ENCODE measurements at places on chromosomes 16 and 17. TPM values are rescaled to one million over a fixed set of nuclear protein-coding genes. Genes with fewer than 3 reads are reported as not detected.

DNA sequence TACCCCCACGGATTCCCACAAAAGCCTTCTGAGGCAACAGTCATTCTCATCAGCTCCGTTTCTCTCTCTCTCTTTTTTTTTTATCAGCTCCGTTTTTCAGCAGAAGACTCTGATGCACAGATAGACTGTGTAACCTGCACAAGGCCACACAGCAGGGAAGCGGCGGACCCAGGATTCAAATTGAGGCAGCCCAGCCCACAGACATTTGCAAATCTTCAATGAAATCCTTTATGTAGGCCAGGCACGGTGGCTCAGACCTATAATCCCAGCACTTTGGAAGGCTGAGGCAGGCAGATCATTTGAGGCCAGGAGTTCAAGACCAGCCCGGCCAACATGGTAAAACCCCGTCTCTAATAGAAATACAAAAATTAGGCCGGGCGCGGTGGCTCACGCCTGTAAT is 2.4 kb upstream of the MEOX1 start:
- H3K36me3 ChIP-seq, result no peaks in the 10 kb centered on the region
- no peak overlapping the region for H3K4me3 ChIP-seq
- no peaks in the 10 kb centered on the region for H3K27me3 ChIP-seq
- H3K4me1 ChIP-seq, result peaks cover 46% of the 10 kb centered on the region
- no peak overlapping the region for H3K27ac ChIP-seq

The KCNJ18 gene
- total RNA-seq, result not detected

GRCh38 chr16:50155925-50156324 is 2.8 kb downstream of the TENT4B start:
- H3K4me1 ChIP-seq, result peaks cover 23% of the 10 kb centered on the region
- DNase-seq, result no peak
- H3K27me3 ChIP-seq, result no peaks in the 10 kb centered on the region
- no peak overlapping the region for H3K4me3 ChIP-seq

GRCh38 chr16:81774348-81774747 is 4.7 kb upstream of the PLCG2 start:
- H3K27ac ChIP-seq, result no peak overlapping the region
- DNase-seq, result no peak
- H3K27me3 ChIP-seq, result no peaks in the 10 kb centered on the region
- no peaks in the 10 kb centered on the region for H3K4me1 ChIP-seq
- H3K36me3 ChIP-seq, result no peaks in the 10 kb centered on the region
- H3K4me3 ChIP-seq, result no peak overlapping the region

DNA sequence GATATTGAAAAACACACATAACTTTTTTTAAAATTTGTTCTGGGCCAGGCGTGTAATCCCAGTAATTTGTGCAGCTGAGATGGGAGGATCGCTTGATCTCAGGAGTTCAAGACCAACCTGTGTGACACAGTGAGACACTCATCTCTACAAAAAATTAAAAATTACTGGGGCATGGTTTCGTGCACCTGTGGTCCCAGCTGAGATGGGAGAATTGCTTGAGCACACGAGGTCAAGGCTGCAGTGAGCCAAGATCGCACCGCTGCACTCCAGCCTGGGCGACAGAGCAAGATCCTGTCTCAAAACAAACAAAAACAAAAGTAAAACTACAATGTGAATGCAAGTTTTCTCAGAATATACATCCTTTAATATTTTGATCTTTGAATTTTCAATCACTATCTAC is 15.1 kb downstream of the C16orf54 start:
- H3K4me3 ChIP-seq, result no peak overlapping the region
- no peaks in the 10 kb centered on the region for H3K27me3 ChIP-seq
- no peaks in the 10 kb centered on the region for H3K4me1 ChIP-seq
- no peaks in the 10 kb centered on the region for H3K36me3 ChIP-seq
- H3K27ac ChIP-seq, result no peak overlapping the region

GRCh38 chr17:39949028-39949427 is 13.8 kb upstream of the GSDMA start:
- no peaks in the 10 kb centered on the region for H3K4me1 ChIP-seq
- no peak overlapping the region for H3K4me3 ChIP-seq
- no peak for DNase-seq
- H3K27me3 ChIP-seq, result no peaks in the 10 kb centered on the region

DNA sequence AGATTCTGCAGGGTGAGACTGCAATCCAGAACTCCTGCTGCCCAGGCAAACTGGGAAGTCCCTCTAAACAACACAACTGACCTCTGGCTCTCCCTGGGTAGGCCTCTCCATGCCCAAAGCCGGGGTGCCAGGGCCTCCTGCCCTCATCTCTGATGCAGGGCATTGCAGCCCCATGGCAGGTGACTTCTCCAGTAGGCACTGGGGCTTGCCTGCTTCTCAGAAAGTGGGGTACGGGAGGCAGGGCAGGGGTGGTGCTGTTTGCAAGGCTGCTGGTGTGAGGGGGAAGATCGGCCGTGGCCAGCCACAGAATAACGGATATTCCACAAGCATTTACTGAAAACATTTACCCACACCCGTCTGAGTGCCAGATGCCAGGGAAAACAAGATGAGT is 4.1 kb upstream of the GPRC5C start:
- H3K4me1 ChIP-seq, result no peaks in the 10 kb centered on the region
- H3K27ac ChIP-seq, result no peak overlapping the region
- DNase-seq, result no peak
- H3K27me3 ChIP-seq, result peaks cover 14% of the 10 kb centered on the region

The SHBG gene
- 0.14 TPM for total RNA-seq

- H3K27me3 ChIP-seq, result no peaks in the 10 kb centered on the region
- no peak overlapping the region for H3K27ac ChIP-seq
- H3K36me3 ChIP-seq, result peaks cover 33% of the 10 kb centered on the region
- H3K4me1 ChIP-seq, result no peaks in the 10 kb centered on the region
Measured at GRCh38 chr17:6588165-6588564, 31.8 kb upstream of the PITPNM3 start.
